Stimulated activated CD4-positive, alpha-beta T cell treated with anti-CD3 and anti-CD28 coated beads, Interleukin-1b, Interleukin-23, amount 100 ng/mL, for 1 hour (primary cell): ENCODE measurements at places on chromosomes 16 and 17.

- no peak for DNase-seq
Observed at GRCh38 chr17:79674506-79675412, 56.0 kb upstream of the ENPP7 start.

DNA sequence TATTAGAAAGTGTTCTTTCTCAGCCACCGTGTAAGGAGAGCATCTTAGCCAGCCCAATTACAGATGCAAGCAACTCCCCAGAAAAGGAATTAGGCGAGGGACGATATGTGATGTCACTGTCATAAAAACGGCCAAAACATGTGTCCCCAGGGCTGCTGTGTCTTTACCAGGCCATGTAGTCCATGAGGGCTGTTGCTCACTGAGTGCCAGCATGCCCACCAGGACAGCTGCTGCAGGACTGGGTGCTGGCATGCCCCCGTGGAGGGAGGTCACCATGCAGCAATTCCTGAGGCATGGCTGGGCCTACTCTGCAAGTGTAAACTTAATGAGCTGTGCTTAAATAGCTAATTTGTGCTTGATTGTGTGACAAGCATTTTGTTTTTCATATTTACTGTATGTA is 156.9 kb downstream of the LGALS9B start:
- DNase-seq: no peak

DNA sequence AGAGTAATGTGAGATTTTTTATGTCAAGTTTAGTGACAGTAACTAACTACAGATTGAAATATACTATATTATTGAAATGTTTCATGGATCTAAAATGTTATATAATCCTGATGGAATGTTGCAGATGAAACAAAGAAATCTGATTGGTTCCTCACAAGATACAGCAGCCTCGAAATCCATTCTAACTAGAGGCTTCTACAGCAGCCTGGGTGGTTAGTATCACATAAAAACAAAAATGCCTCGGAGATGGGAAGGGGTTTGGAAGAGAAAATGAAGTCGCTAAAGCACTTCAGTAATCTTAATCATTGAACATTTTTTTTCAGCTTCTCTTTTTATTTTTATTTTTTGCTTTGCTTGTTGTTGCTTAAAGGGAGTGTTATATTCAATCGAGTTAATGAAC is 75.2 kb downstream of the TANC2 start:
- no peak for DNase-seq

DNA sequence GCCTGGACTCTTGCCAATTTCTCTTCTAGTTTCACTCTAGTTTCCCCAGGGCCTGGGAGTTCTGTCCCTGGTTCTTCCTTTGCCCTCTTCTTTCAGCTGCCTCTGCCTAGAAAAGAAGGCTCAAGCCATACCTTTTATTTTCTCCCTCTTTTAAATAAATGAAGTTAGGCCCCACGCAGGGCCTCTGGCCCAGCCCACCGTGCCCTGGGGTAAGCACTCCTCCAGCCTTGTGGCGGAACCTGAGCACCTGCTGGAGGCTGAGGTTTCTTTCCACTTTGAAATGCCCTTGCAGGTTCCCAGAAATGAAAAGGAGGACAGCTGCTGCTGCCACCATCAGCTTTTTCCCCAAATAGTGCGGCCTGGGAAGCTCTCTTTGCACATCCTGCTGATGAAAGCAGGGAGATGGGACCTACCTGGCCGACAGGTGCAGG is 139.4 kb downstream of the CCDC182 start:
- DNase-seq: no peak

- DNase-seq: no peak
Observed at GRCh38 chr16:30947859-30948666, 805 bp upstream of the ORAI3 start.

DNA sequence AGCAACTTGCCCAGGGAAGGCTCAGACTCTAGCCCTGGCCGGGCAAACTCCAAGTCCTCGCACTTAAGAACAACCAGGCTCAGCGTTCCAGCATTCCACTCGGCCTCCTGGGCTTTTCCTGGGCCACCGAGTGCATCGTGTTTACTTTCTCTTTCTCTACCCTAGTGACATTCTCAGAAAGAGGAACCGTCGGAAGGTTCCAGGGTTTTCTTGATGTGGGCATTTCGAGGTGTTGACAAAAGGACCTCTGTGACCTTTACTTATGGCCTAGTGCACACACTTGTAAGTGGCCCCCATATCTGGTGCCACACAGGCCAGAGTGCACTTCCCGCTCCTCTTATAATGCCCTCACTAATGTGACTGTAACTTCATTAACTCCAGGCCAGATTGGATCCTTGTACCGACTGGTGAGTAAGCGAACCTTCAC is 3.1 kb upstream of the BANP start:
- DNase-seq: no peak

DNA sequence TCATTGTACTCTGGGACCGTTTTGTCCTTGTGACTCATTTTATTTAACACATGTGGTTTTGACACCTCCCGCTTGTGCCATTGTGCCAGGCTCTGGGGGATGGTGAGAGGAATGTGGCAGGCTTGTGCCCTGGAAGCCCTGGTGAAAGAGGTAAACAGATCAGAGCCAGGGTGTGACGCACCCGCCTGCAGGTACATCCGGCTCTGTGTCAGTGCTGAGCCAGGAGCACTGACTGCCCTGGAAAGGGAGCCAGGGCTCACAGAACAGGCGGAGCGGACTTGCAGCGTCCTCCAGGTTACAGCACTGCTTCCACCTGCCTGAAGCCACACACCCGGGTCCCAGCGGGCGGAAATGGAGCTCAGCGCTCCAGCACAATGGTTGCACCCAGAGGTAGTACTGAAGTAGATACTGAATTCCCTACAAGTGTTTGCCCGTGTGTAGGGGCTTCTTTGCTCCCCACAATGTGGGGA is 30.6 kb downstream of the CDRT15 start:
- no peak for DNase-seq

- DNase-seq: peak; percentile 16
Observed at GRCh38 chr17:48878920-48879898, 13.4 kb upstream of the ATP5MC1 start.

DNA sequence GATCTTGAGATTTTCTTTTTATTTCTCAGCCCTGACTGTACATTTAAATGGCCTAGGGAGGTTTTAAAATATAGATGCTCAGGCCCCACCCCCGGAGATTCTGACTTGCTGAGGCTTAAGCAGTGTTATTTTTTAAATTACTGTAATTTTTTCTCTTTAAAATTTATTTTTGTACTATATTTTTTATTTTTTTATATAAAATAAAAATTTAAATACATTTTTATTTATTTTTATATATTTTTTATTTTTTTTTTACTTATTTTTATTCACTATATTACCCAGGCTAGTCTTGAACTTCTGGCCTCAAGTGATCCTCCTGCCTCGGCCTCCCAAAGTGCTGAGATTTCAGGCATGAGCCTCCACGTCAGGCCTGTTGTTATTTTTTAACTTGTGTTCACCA is 83.3 kb downstream of the KATNIP start:
- no peak for DNase-seq

GRCh38 chr16:1526608-1527555 is 6.6 kb upstream of the TMEM204 start:
- no peak for DNase-seq

- DNase-seq: no peak
Observed at GRCh38 chr16:2768403-2769089, 8.5 kb downstream of the ELOB start.

DNA sequence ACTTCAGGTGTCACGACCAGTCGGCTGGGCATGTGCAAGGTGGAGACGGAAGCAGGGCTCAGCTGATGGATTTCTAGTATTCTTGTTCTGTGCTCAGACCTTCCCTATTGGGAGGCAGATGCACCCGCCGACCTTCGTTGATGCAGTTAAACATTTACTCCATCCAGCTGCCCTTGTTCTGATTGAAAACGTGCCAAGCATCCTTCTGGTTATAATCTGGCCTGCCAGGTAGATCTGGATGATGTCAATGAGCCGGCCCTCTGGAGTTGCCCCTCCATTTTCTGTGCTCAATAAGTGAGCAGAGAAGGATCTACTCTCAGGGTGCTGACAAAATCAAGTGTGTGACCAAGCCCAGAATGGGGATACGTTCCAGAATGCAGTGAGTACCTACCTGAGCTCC is 38.3 kb downstream of the CCDC182 start:
- DNase-seq: no peak

- DNase-seq: no peak
Observed at GRCh38 chr16:5006348-5007193, 27.2 kb downstream of the NAGPA start.
